ENCODE measurements at places on chromosomes 2 and 18.

- DNase-seq: no peak
Measured at GRCh38 chr2:217102956-217103355, 243.1 kb upstream of the TNP1 start.

DNA sequence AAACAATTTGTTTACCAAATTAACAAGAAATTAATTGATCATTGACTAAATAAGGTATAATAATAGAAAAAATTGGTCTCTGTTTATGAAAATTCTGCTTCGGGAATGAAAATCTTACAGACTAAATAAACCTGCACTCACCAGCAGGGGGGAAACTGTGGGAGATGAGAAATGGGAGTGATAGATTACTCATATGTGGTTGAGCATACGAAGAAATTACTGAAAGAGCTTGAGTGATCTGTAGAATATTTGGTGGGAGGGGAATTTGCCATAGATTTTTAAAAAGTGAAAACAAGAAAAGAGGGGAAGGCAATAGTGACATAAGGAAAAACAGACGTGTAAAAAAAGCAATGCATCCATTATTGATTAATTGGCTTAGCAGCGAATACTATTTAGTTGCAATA is 2.2 kb downstream of the HMSD start:
- DNase-seq: no peak

GRCh38 chr2:46632349-46632748 is 153.0 kb downstream of the TMEM247 start:
- DNase-seq: no peak

DNA sequence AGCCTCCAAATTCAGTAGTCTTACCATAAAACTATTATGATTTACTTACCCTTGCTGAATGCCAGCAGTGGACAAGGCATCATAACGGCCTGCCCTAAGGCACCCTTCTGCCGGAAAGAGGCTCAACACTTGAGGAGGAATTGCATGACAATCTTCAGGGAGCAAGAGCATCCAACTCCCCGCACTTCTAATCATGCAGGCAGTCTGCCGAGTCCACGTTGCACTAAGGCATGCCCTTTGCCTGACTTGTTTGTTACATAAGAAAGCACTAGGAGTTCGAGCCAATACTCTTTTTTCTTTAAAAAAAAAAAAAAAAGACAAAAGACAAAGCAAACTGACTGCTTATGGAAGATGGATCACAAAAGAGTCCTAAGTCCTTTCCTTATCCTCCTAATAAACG is 17.9 kb upstream of the SPTBN1 start:
- DNase-seq: no peak

- DNase-seq: no peak
Measured at GRCh38 chr2:181371195-181371594, 86.0 kb upstream of the ITGA4 start.

DNA sequence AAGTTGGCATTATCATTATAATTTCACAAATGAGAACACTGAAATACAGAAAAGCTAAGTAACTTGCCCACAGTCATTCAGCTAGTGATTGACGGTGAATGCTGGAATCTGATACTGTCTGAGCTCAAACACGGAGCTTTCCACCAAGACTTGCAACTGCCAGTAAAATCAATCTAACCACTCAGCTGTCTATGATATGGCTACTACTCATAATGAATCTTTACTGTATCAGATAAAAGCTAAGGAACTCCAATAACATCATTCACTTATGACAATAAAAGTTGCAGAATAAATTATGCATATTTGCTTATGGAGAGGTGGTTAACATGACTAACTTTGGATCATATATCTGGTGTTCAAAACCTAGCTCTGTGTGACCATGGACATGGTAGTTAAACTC is 279.4 kb upstream of the NXPH2 start:
- DNase-seq: no peak

DNA sequence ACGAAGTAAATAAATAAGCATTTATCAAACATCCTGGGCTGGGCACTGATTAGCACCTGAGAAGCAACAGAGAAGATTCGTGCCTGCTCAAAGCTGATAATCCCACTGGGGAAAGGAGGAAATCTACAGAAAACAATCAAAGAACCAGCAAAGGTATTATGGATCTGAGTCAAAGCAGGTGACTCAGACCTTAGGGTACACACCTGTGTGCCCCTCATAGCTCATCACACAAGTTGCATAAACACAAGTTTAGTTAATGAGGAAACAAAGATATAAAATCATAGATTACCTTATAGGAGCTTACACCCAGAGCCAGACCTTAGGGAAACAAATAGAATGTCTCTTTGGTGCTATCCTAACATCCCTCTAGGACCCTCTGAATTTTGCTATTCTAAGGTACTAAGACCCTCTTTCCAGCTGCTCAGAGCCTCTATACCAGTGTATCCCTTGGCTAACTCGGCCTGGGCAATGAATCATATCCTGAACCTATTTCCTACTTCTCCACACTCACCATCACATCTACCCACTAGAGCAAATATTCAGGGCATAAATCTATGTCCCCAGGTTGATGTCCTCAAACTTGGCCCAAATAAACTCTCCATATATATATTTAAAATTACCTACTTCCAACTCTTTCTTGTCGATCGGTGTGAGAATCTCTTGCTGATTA is 19.3 kb upstream of the CTIF start:
- no peak for DNase-seq

GRCh38 chr18:26421503-26421902 is 126.8 kb downstream of the KCTD1 start:
- DNase-seq: no peak

DNA sequence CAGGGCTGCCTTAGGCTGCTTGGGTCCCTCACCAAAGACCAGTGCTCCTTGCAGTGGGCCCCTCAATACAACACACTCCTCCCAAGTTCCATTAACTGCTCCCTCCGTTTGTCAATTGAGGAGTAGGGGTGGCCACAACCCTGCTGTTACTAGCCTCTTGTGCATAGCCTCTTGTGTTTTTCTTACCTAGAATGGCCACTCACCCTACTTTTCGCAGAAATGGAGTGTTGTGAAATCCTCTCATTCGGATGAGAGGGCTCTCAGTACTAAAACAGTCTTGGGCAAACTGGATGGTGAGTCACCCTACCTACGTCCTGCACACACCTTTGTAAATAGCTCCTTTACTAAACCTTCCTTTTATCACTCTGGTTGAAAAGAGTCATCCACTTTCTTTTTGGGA is 253.9 kb downstream of the OSR1 start:
- no peak for DNase-seq

DNA sequence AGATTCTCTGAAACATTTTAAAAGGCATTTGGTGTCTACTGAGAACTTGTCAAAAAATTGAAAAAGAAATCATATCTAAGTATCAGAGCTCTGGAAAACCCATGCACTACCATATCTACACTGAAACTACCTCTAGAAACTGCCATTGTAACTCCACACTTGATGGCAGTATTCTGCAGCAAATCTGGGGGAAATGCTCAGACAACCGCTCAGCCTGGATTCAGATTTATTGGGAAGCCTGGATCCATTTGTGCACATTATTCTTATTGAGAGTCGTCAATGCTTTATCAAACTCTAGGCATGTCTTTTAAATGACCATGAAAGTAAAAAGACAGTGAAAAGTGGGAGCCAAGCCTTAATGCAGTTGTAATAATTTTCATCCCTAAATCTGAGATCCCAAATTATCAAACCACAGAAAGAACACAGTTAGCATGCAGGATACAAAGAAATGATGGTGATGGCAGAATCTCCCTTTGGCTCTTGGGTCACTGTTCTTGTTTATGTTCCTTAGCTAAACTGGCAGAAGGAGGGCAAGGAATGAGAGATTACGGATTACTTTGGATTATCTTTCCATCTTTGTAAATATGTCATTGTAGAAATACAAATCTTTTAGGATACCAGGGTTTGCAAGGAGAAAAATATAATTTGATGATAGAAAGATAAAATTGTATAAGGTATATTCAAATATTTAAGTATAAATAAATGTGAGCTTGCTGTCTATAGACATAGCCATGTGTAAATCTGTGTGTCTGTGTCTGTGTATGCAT is 512.1 kb upstream of the SYT4 start:
- DNase-seq: no peak

DNA sequence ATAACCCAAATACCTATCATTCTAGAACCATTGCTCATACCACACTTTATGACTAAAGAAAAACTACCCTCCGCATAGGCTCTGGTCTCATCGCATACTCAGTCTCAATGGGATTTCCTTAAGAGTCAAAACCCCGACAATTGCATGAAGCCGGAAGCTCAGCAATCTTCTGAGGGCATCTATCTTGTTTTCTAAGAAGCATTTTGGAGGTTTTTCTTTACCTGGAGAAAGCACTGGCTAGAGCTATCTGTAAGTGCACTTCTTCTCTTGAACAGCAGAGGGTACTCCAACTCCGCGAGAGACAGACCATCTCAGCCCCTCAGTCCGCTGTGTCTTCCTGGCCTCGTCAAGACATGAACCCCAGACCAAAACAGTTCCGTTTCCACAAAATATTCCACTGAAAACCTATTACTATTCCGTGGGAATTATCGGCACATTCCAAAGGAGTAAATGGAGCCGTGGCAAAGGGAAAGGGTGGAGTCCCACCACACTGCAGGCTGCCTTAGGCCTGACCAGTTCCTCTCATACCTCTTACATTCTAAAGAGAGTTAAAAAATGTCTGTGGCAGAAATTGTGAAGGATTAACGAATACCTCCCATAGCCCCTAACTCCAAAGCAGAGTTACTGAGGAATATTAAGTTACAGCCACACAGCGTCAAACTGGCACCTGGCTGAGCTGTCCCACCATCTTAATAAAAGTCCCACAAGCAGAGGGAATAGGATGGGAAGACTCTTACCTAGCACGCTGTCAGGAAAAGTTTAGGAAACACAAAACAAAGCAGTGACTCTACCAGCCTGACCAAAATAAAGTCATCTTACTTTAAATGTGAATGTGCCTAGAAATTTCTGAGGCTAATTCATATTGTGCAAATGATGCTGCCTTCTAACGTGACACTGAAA is 325.6 kb upstream of the VRK2 start:
- no peak for DNase-seq

DNA sequence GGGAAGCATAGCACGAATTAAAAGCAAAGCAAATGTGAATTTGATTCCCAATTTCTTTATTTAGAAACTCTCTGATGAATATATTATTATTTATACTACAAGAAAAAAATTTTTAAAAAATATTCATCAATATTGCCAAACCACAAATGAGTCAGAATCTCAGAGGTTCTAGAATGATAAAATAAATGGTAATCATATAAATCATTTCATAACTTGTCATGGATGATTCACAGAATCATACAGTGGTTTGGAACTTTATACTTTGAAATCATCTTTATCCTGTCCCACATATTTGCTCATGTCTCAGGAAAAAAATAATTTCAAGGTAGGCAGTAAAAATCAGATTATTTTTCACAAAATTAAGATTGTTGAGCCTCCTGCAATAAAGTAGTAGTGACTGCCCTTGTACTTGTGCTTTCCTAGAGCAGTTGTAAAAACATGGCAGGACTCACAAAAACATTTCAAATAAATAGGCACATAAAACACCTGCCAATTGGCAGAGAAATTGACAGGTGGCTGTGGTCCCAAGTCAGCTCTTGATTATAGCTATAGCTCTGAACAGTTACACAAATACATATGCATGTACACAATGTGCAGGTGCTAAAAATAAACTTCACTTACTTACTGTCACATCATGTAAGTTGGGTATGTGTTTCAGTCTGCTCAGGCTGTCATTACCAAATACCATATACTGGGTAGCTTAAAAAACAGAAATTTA is 273.9 kb upstream of the SESTD1 start:
- DNase-seq: no peak

DNA sequence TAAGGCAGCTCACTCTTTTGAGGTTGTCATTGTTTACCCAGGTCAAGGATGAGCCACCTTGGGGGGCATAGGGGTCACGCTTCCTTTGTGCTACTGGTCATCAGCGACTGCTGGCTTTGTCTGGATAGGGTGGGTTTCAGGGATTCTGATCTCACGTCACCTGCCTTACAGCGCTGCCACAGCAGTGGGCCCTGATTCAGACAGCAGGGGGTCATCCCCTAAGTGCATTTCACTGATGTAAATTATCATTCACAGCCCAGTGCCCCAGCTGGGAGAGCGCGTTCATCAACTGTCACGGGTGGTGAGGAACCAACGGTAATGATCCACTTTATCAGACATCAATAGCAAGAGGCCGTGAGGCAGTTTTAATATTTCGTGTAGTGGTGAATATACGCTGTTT is 291.2 kb downstream of the NEDD4L start:
- no peak for DNase-seq

GRCh38 chr2:669323-669722 is 7.9 kb downstream of the TMEM18 start:
- DNase-seq: no peak

- DNase-seq: no peak
Measured at GRCh38 chr2:2271469-2271941, 59.6 kb downstream of the MYT1L start.

GRCh38 chr18:63963615-63964256 is 6.1 kb upstream of the SERPINB8 start:
- DNase-seq: no peak

DNA sequence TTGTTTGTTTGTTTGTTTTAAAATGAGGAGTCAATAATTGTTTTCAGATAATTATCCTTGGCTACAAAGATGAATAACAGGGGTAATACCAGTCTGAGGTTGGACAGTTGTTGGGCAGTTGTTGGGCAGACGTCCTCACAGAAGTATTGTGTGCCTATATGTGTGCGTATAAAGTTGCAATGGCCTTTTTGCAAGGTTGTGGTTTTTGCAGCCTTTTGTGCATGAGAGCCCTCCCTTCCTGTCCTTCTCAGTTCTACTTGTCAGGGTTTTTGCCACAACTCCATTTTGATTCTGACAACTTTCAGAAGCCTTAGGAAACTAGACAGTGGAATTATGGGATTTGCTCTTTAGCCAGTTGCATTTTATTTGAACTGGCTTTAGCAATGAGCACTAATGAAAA is 6.0 kb upstream of the STK39 start:
- no peak for DNase-seq

DNA sequence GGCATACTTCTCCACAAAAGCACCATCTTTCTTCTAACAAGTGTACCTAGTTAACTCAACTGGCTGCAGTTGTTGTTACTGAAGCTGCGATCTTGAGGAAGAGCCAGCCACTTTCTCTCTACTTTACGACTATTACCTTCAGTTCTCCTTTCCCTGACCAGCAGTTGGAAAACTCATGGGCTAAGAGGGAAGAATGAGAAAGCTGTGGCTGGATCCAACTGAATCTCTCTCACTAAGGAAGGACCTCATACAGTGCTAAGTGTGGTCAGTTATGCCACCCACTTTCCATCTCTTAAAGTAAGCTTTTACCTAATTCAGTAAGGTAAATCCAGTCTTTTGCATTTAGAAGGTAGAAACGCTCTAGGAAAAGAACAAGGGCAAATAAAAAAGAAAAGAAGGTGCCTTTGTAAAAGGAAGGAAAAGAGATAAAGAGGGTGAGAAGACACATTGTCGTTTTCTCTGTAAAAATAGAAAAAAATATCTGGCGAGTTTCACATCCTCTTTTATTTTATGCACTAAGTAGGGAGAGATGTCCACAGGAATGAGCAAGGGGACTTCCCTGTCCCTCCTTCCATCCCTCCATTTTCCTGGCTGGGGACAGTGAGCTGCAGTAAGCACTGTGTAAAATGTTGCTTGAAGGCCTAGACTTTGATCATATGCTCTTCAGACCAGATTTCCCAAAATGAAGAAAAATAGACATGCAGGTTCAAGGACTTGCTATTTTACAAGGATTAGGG is 73.4 kb downstream of the PLEKHM3 start:
- no peak for DNase-seq
